NCI-H748 treated with DMSO at 0.1 percent for 48 hours (cell line): ENCODE measurements at places on chromosomes 12 and 14.

- no peak for DNase-seq
Observed at GRCh38 chr14:82655770-82656169, 1122.1 kb upstream of the SEL1L start.

DNA sequence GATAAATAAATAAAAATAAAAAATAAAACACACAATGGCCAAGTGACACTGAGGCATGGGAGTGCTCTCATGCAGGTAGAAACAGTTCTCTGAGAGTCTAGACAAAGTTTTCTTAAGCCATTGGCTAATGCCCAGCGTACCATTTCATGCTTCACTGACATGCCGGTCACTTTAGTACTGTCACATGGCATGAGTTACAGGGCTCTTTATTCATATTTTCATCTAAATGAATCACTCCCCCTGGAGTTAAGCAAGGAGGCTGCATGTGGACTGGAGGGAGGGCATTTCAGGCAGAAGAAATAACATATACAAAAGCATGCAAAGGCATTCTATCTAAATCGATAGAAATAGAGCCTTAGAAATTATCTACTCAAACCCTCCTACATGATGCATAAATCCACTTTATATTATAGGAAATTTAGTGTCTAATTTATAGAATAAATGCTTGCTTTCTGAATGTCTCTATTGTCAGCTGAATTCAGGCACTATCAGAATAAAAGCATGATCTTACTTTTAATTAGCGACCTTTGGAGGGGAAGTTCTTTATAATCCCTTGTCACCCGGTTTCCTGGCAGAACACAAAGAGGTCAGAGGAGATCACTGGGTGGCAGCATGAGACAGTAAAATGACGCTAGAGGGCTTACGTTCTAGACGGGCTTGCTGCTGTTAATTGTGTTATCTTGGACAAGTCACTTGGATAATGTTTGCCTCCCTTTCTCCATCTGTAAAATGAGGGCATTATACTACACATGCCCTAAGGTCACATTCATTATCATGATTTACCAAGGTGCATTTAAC lies 17.5 kb downstream of the DYRK4 start:
- no peak for DNase-seq

DNA sequence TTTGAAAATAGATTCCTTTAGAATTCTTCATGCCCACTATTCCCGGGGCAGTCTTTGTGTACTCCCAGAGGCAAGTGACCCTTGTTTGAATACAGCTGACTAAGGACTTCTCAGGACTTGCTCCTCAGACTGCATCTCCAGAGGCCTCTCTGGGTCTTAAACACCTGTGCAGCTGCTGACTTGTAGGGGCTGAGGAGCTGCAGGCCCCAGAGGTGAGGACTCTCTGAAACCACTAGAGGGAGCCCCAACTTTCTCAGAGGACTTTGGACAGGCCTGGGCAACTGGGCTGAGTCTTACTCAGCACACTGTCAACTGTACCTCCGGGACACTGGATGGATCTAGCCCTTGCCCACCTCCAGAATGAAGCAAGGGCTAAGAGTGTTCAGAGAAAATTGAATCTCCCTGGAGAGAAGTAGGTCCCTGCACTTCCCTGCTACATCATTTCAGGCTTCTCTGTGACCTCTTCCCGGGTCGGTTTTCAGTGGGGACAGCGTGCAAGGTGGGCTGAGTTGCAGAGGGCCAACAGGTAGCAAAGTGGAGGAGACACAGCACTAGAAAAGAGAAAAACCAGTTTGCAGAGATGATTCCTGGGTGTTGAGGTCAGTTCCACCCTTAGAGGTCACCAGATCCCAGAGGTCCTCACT lies 164.6 kb downstream of the TMEM117 start:
- no peak for DNase-seq

GRCh38 chr14:105073720-105074600 lies 8.7 kb upstream of the GPR132 start:
- no peak for DNase-seq
